ENCODE measurements at places on chromosomes 4 and X.

DNA sequence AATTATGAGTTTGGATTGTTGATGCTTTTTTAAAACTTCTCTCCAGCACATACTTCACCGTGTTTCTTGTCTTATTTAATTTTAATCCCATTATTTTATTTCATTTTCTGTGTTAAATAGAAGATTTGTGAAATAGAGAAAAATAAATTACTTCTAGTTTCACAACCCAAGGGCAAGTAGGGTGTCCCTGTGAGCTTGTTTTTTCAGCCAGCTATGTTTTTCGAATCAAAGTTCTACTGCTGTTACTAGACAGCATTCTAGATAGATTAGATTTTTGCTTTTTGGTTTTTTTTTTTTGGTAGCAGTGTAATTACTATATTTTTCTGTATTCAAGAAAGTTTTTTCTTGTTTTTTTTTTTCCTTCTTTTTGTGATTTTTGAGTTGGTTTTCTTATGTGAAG is 59.9 kb downstream of the RBPJ start:
- H3K4me3 ChIP-seq: no peak overlapping the region
- no peak overlapping the region for H3K27ac ChIP-seq
- no peaks in the 10 kb centered on the region for H3K36me3 ChIP-seq
- no peak for DNase-seq

- H3K4me3 ChIP-seq: no peak overlapping the region
- peaks cover 17% of the 10 kb centered on the region for H3K27me3 ChIP-seq
- H3K36me3 ChIP-seq: no peaks in the 10 kb centered on the region
- no peaks in the 10 kb centered on the region for H3K4me1 ChIP-seq
- DNase-seq: no peak
Measured at GRCh38 chr4:67576059-67576466, 17.5 kb downstream of the STAP1 start.

DNA sequence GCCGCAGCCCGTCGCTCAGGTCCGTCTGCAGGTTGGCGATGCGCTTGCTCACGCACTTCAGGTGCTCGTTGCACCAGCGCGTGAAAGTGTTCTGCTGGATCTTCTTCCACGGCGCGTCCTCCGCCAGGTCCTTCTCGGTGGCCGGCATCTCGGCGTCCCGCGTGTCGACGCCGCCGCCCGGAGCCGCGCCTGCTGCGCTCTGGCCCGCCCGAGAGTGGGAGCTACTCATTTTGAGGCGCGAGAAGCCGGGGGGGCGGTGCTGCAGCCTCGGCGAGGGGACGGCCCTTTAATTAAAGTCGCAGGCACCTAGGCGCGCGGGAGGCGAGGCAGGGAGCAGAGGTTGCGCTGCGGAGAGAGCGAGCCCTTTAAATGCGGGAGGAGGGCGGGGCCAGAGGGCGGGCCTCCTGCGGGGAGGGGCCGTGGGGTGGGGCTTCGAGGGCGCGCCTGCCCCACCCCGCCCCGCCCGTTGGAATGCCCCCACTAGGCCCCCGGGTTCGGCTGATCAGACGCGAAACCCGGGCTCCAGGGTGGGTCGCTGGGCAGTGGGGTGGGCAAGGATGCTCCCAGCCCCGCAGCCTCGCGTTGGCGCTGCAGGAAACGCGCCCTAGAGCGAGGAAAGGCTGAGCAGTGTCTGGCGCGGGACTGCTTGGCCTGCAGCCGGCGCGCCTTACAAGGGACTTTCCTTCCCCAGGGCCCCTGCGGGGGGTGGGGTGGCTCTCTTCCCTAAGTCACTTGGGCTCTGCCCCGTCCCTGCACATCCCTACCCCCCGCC is 3.2 kb downstream of the FLNA start:
- H3K27ac ChIP-seq: peak overlapping the region; percentile 89
- H3K4me1 ChIP-seq: peaks cover 6% of the 10 kb centered on the region
- DNase-seq: peak; percentile 92
- peaks cover 11% of the 10 kb centered on the region for H3K27me3 ChIP-seq

DNA sequence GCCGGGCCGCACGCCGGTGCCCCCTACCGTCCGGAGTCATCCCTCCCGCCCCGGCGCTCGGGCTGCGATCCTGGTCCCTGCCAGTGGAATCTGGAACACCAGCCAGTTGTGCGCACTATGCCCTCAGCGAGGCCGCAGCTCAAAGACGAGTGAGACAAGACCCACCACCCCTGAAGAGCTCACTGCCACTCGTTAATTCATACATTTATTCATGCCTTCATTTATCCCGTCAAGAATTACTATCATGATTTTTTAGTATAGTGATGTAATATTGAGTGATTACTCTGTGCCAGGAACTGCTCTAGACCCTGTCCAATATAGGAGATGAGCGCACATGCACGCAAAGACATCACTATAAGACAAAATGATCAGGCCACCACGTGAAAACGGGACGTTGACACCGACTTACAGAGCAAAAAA is 247 bp upstream of the PPA2 start:
- peak overlapping the region; percentile 99 for H3K27ac ChIP-seq
- peak; percentile 72 for DNase-seq
- peak overlapping the region; percentile 99 for H3K4me3 ChIP-seq
- H3K4me1 ChIP-seq: peaks cover 38% of the 10 kb centered on the region
